NCI-H460 (cell line): ENCODE measurements at places on chromosomes 5 and 9.

- no peak for DNase-seq
Measured at GRCh38 chr5:73266925-73267765, 94.2 kb downstream of the TMEM174 start.

- no peak for DNase-seq
Measured at GRCh38 chr9:118569148-118569547, 800.1 kb downstream of the BRINP1 start.

DNA sequence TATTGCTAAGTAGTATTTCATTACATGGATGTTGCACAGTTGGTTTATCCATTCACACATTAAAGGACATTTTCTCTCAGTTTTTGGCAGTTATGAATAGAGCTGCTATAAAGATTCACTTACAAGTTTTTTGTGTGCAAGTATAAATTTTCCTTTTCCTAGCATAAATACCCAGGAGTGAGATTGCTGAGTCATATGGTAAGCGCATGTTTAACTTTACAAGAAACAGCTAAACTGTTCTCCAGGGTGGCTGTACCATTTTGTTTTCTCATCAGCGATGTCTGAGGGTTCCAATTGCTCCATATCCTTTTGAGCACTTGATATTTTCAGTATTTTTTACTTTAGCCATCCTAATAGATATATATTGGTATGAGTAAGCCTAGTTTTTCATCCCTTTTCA lies 16.4 kb upstream of the ABCA1 start:
- DNase-seq: no peak

- no peak for DNase-seq
Measured at GRCh38 chr5:8685704-8686103, 816.8 kb downstream of the MTRR start.

- DNase-seq: no peak
Measured at GRCh38 chr9:99873943-99874584, 32.4 kb upstream of the STX17 start.

DNA sequence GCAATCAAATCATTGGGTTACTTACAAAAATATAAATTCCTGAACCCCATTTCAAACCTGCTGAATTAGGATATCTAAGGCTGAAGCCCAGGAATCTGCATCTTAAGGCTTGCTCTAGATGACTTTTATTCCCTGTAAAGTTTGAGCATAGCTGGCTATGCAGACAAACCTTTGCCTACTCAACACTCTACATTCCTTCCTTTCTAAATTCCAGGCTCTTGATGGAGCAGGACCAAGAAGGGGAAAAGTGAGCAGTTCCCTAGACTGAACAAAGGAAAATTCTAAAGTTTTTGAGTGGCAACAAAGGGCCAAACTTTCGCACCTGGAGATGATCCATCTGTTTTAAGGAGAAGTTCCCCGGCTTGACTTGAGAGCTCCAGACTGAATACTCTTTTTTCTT lies 9.8 kb upstream of the ADRA1B start:
- no peak for DNase-seq

GRCh38 chr5:141877356-141878185 lies 639 bp downstream of the PCDH1 start:
- DNase-seq: no peak

- no peak for DNase-seq
Measured at GRCh38 chr5:67774786-67775185, 440.8 kb upstream of the PIK3R1 start.

- no peak for DNase-seq
Measured at GRCh38 chr5:122183098-122183787, 53.9 kb downstream of the ZNF474 start.

- DNase-seq: no peak
Measured at GRCh38 chr5:543351-543750, 19.1 kb upstream of the SLC9A3 start.

- no peak for DNase-seq
Measured at GRCh38 chr5:121292664-121293063, 559.0 kb upstream of the FTMT start.

DNA sequence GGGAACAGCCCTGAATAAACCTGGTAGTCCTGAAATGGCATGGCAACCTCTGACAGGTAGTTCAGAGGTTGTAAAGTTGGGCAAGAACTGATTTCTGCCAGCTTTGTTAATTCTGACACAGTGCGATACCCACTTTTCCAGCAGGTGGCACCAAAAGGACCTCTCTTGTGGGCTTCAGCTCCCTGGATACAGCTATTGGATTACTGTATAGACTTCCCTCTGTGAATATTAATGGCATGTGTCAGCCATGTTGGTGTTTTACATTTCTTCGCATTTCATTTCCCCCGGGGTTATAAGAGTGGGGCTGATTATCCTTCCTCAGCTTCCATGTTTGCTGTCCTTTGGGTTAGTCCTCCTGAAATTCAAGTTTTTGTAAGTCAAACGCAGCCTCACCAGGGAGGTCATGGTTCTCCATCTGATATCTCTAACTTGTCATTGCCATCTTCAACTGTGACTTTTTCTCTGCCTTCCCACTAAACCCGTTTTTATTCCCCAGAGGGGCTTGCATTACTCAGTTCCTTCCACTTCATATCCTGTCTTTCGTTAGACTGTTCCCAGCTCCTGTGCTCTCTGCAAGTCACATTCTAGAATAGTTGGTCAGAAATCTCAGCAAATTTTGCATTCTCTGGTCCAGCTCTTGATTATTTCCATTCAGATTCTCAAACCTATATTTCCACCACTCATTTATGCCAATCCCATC lies 135.6 kb downstream of the LIFR start:
- peak; percentile 73 for DNase-seq

GRCh38 chr5:66010476-66010875 lies 84.1 kb downstream of the ERBIN start:
- no peak for DNase-seq

DNA sequence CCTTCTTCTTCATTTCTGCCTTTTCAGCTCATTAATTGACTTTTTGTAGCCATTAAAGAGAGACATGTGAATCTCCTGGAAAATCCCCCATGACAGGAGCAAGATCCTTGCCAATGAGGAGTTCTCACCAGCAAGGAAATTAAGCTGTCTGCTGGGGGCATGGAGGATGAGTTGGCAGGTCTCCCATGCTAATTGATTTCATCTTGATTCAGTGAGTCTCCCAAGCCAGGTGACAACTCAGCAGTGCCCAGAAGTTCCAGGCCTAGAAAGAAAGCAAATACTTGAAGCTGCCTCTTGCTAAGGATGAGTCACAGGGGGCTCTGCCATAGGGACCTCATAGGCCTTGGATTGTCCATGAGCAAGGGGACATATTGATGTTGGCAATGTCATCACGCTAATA lies 30.0 kb upstream of the ADRA1B start:
- DNase-seq: no peak
